ENCODE measurements at places on chromosomes 11 and 22.
A peak's percentile ranks its signal among the peaks of the same experiment; 100 is the strongest.

- no peak for DNase-seq
- H3K27ac ChIP-seq: no peak overlapping the region
- no peaks in the 10 kb centered on the region for H3K27me3 ChIP-seq
- no peak overlapping the region for H3K4me3 ChIP-seq
- peaks cover 5% of the 10 kb centered on the region for H3K36me3 ChIP-seq
These were observed 50.5 kb downstream of the CSNK2A3 start for GRCh38 chr11:11302565-11302964.

- no peak overlapping the region for H3K4me3 ChIP-seq
- H3K36me3 ChIP-seq: no peaks in the 10 kb centered on the region
- H3K27ac ChIP-seq: no peak overlapping the region
- H3K27me3 ChIP-seq: no peaks in the 10 kb centered on the region
These were observed 88.2 kb downstream of the FCHSD2 start for GRCh38 chr11:73053964-73054363.

DNA sequence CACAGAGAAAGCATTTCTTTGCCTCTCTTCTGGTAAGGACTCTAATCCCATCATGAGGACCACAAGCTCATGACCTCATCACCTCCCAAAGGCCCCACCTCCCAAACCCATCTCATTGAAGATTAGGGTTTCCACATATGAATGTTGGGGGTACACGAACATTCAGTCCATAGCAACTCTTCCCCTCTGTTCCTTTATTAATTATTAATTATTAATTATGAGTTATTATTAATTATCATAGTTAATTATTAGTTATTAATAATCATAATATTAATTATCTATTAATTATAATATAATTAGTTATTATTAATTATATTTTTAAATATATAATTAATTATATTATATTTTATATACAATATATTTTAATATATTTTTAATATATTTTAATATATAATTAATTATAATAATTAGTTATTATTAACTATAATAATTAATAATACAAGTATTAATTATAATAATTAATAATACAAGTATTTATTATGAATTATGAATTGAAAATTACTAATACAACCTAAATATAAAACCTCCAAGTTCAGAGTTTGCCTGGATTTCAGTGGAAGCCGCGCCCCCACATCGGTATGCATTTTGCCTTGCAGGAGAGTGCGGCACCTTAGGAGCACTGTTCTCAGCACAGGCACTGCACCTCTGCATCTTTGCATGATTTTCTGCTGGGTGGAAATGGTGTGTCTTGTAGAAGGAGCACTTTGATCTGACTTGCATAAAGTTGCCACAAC is 128.0 kb upstream of the FGF3 start:
- DNase-seq: no peak
- H3K4me3 ChIP-seq: no peak overlapping the region
- H3K36me3 ChIP-seq: no peaks in the 10 kb centered on the region
- no peaks in the 10 kb centered on the region for H3K27me3 ChIP-seq
- peaks cover 33% of the 10 kb centered on the region for H3K4me1 ChIP-seq

GRCh38 chr11:2975594-2975993 is 16.5 kb downstream of the NAP1L4 start:
- H3K27ac ChIP-seq: no peak overlapping the region
- H3K36me3 ChIP-seq: peaks cover 61% of the 10 kb centered on the region
- DNase-seq: no peak
- no peak overlapping the region for H3K4me3 ChIP-seq
- peaks cover 4% of the 10 kb centered on the region for H3K4me1 ChIP-seq

GRCh38 chr11:20448834-20449233 is 61.3 kb downstream of the PRMT3 start:
- peaks cover 8% of the 10 kb centered on the region for H3K36me3 ChIP-seq
- no peak overlapping the region for H3K4me3 ChIP-seq
- DNase-seq: no peak
- H3K27ac ChIP-seq: no peak overlapping the region
- no peaks in the 10 kb centered on the region for H3K27me3 ChIP-seq

- H3K27me3 ChIP-seq: no peaks in the 10 kb centered on the region
- H3K4me3 ChIP-seq: no peak overlapping the region
- DNase-seq: no peak
- peaks cover 29% of the 10 kb centered on the region for H3K4me1 ChIP-seq
- peak overlapping the region; percentile 52 for H3K27ac ChIP-seq
- no peaks in the 10 kb centered on the region for H3K36me3 ChIP-seq
These were observed 83.8 kb downstream of the ME3 start for GRCh38 chr11:86588566-86589090.

DNA sequence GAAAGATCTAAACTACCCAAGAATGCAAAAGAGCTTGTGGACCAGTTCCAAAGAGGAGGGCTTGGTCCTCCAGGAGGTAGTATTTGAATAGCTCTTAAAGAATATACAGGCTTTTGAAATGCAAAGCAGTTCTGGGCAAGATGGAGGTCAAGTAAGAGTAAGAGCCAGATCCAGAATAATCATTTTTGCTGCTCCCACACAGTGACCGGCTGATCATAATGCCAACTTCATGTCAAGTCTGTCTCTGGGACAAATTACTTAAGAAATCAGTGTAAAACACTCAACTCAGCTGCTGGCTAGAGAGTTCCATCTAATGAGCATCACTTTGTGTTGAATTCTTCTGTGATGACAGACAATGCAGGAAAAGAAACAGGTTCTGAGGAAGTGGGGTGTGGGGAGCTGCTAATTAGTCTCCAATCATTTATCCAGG is 250.9 kb upstream of the NARS2 start:
- no peaks in the 10 kb centered on the region for H3K27me3 ChIP-seq
- H3K4me3 ChIP-seq: no peak overlapping the region
- H3K27ac ChIP-seq: no peak overlapping the region
- no peak for DNase-seq
- H3K4me1 ChIP-seq: no peaks in the 10 kb centered on the region
- H3K36me3 ChIP-seq: no peaks in the 10 kb centered on the region

DNA sequence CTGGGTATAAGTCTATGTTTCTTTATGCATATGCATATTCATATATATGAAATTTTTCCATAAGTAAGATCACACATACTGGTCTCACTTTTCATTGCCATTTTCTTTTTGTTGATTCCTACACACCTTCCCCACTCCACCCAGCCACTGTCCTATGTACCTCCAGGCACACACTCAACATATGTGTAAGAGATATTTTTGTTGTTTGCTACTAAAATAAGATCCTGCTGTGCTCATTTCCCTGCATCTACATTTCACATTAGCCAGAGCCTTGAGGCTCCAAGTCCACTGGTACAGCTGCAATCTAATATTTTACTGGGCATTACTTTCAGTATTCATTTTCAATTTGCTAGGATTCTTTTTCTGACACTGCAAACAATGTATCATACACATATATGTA is 8.1 kb upstream of the KRTAP5-10 start:
- no peak for DNase-seq
- H3K4me1 ChIP-seq: no peaks in the 10 kb centered on the region
- no peak overlapping the region for H3K27ac ChIP-seq
- H3K27me3 ChIP-seq: peaks cover 9% of the 10 kb centered on the region
- H3K4me3 ChIP-seq: no peak overlapping the region

DNA sequence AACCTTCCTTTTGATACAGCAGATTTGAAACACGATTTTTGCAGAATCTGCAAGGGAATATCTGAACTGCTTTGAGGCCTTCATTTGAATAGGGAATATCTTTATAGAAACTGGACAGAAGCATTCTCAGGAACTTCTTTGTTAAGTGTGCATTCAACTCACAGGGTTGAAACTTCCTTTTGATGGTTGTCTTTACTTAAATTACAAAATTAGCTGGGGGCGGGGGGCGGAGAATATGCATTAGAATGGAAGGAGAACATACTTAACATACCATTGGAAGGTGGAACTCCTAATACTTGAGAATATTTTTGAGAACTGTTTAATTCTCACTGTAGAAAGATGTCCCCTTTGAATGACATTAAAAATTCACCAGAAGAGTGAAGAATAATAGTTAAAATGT is 104.4 kb downstream of the TRIM51G start:
- no peaks in the 10 kb centered on the region for H3K36me3 ChIP-seq
- no peak for DNase-seq
- no peak overlapping the region for H3K27ac ChIP-seq
- H3K27me3 ChIP-seq: no peaks in the 10 kb centered on the region
- H3K4me3 ChIP-seq: no peak overlapping the region

GRCh38 chr22:25806579-25806978 is 64.6 kb downstream of the MYO18B start:
- H3K27ac ChIP-seq: no peak overlapping the region
- H3K4me1 ChIP-seq: no peaks in the 10 kb centered on the region
- no peaks in the 10 kb centered on the region for H3K27me3 ChIP-seq
- no peak overlapping the region for H3K4me3 ChIP-seq
- no peak for DNase-seq

DNA sequence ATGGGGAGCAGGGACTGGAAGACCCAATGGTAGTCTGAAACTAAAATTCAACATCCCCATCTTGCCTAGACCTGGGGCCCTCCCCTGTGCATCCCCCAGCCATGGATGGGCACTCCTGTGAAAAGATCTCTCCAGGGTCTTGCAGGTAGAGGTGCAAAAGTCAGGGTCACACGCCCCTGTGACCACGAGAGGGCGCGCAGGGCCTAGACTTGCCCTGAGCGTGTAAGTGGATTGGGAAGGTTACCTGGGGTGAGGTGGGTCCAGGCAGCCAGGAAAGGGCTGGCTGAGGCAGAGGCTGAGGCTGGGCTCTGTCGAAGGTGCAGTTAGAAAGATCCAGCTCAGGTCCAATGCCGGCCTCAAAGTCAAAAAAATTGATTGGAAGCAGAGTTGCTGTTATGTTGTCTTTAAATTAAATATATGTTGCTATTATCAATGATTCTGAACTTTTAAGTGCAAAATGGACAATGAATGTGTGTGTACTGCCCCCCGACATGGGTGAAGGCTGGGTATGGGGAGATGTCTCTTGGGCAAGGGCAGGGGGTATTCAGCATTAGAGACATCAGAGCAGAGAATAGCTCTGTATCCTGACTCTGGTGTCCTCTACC is 4.8 kb upstream of the POU2F3 start:
- peaks cover 46% of the 10 kb centered on the region for H3K27me3 ChIP-seq
- no peak overlapping the region for H3K4me3 ChIP-seq
- H3K27ac ChIP-seq: no peak overlapping the region
- no peak for DNase-seq

- no peaks in the 10 kb centered on the region for H3K36me3 ChIP-seq
These were observed 55.1 kb downstream of the RTN4R start for GRCh38 chr22:20212754-20213699.

DNA sequence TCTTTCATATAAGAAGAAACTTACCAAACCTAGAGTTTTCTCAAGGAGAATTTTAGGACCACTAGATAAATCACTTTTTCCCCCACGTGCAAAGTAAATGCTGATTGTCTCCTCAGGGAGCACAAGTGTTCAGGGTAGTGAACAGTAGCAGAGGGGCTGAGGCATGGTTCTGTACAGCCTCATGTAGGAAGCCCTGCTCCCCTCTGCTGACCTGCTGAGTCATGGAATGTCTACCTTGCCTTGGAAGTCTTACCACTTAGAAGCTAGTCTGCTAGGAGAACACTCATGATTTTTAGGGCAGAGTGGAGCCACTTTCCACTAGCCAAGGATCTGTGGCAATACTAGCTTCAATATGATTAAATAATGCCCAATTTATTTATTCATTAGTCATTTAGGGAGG is 2120.6 kb upstream of the RAG2 start:
- H3K27ac ChIP-seq: no peak overlapping the region
- DNase-seq: no peak
- H3K36me3 ChIP-seq: no peaks in the 10 kb centered on the region
- no peak overlapping the region for H3K4me3 ChIP-seq

- no peak overlapping the region for H3K4me3 ChIP-seq
- H3K4me1 ChIP-seq: peaks cover 3% of the 10 kb centered on the region
- no peaks in the 10 kb centered on the region for H3K36me3 ChIP-seq
- H3K27me3 ChIP-seq: no peaks in the 10 kb centered on the region
- no peak for DNase-seq
These were observed 7.7 kb upstream of the PANX1 start for GRCh38 chr11:94120946-94121345.

GRCh38 chr11:118283756-118284350 is 19.8 kb upstream of the MPZL2 start:
- no peaks in the 10 kb centered on the region for H3K36me3 ChIP-seq
- H3K27me3 ChIP-seq: no peaks in the 10 kb centered on the region
- H3K4me1 ChIP-seq: no peaks in the 10 kb centered on the region
- no peak overlapping the region for H3K4me3 ChIP-seq
- DNase-seq: no peak

DNA sequence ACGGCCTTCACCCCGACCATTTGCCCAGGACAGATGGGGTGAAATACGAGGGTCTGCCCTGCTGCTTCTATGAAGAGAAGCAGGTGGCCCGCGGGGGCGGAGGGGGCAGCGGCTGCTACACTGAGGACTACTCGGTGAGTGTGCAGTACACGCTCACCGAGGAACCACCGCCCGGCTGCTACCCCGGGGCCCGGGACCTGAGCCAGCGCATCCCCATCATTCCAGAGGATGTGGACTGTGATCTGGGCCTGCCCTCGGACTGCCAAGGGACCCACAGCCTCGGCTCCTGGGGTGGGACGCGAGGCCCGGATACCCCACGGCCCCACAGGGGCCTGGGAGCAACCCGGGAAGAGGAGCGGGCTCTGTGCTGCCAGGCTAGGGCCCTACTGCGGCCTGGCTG is 11.2 kb downstream of the C22orf31 start:
- peaks cover 59% of the 10 kb centered on the region for H3K36me3 ChIP-seq
- no peak for DNase-seq
- no peaks in the 10 kb centered on the region for H3K27me3 ChIP-seq
- H3K27ac ChIP-seq: no peak overlapping the region
- H3K4me1 ChIP-seq: no peaks in the 10 kb centered on the region

GRCh38 chr22:19619144-19620009 is 94.9 kb upstream of the SEPTIN5 start:
- no peaks in the 10 kb centered on the region for H3K36me3 ChIP-seq
- H3K27ac ChIP-seq: no peak overlapping the region
- no peaks in the 10 kb centered on the region for H3K4me1 ChIP-seq
- no peak for DNase-seq
- H3K4me3 ChIP-seq: no peak overlapping the region
- peaks cover 44% of the 10 kb centered on the region for H3K27me3 ChIP-seq

DNA sequence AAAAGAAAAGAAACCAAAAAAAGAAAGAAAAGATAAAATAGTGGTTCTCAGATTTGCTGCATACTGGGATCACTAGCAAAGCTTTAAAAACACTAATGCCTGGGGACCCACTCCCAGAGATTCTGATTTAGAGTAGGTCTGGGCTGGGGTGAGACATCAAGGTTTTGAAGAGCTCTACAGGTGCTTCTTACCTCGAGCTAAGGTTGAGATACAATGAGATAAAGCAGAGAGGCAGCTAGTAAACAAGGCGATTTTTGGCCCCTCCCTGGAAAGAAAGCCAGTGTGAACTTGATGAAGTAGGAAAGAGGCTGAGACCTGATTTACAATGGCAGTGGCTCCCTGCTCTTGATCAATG is 327.6 kb upstream of the CCDC90B start:
- no peak overlapping the region for H3K4me3 ChIP-seq
- H3K36me3 ChIP-seq: no peaks in the 10 kb centered on the region
- no peaks in the 10 kb centered on the region for H3K4me1 ChIP-seq
- H3K27me3 ChIP-seq: no peaks in the 10 kb centered on the region
